ENCODE measurements at places on chromosomes 11 and 22.
A peak's percentile ranks its signal among the peaks of the same experiment; 100 is the strongest.

- no peak for DNase-seq
Observed at GRCh38 chr11:5923794-5924193, 18.3 kb upstream of the OR56A3 start.

- DNase-seq, result no peak
Observed at GRCh38 chr22:33326540-33327295, 268.5 kb upstream of the SYN3 start.

DNA sequence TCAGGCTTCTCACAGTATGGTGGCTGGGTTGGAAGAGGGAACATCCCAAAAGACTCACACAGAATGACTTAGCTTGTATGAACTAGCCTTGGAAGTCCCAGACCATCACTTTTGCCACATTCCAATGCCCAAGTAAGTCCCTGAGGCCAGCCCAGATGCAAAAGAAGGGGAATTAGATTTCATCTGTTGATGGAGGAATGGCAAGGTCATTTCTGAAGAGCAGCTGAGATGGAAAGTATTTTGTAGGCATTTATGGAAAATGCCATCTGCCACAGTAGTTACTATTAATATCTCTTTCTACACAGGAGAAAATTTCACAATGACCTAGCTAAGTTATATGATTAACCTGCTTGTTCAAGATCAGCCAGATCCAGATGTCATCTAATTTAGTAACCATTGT, 58.8 kb downstream of the ENDOD1 start:
- peak; percentile 59 for DNase-seq

GRCh38 chr11:111400595-111400994, 21.5 kb upstream of the POU2AF1 start:
- DNase-seq, result no peak

DNA sequence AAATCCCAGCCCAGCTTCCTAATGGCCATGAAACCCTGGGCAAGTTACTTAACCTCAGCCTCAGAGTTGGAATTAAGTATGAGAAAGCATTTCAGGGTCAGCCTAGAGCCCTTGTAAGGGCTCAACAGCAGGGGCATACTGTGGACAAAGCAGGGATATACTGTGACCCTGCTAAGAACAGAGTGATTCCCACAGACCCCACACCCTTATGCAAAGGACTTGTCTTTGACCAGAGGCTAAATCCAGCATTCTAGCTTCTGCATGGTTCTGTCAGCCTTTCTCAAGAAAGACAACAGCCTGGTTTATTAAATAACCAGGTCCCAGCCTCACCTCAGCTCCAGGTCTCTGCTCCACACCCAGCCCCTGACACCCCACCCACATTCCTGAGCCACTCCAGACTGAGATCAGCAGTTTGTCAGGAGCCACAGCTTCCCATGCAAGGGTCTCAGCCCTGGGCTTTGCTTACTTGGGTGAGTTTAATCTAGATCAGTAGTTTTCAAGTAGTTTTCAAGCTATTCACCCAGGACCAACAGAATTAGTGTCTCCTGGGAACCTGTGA, 69.2 kb downstream of the GALNT18 start:
- no peak for DNase-seq

DNA sequence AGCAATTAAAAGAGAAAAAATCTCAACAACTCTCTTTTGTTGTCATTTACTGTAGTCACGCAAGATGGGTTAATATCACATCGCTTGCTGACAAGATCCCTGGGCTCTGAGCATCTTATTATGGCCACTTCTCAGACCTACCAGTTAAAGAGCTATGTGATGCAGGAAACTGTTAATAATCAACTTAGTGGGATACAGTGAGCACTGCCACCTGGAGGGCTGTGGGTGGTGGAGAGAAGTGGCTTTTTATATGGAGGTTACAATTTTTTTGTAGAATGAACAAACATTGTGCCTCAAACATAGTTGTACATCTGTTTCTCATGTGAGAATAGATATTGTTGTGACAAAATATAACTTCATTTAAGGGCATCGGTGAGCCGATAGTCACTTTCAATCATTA, 181.0 kb downstream of the TENM4 start:
- no peak for DNase-seq

All from NCI-H524 treated with DMSO at 0.1 percent for 48 hours (cell line).